Daoy (cell line): ENCODE measurements at places on chromosomes 12 and 14.

DNA sequence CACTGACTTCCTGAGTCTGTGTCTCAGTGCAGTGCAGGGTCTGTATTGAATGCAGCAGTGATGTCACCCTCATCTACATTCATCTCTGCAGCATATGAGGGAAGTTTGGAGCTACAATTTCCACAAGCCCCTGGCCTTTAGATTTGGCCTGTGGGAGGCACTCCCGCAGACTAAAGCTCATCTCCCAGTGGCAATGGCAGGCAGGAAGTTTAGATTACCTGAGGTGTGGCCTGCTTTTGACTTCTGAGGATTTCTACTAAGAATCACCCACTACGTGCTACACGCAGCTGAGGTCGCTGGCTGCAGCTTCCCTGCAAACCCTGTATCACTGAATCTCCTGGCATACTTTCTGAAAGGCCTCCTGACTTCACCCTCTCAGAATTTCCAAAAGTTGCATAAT is 202.2 kb upstream of the PRKD1 start:
- DNase-seq: no peak

- no peak for DNase-seq
These were observed 285.2 kb downstream of the NAV3 start for GRCh38 chr12:78115889-78116288.

GRCh38 chr12:73656375-73656774 is 881.3 kb upstream of the ATXN7L3B start:
- no peak for DNase-seq

- peak; percentile 89 for DNase-seq
These were observed 559 bp upstream of the CKAP4 start for GRCh38 chr12:106248312-106248845.

DNA sequence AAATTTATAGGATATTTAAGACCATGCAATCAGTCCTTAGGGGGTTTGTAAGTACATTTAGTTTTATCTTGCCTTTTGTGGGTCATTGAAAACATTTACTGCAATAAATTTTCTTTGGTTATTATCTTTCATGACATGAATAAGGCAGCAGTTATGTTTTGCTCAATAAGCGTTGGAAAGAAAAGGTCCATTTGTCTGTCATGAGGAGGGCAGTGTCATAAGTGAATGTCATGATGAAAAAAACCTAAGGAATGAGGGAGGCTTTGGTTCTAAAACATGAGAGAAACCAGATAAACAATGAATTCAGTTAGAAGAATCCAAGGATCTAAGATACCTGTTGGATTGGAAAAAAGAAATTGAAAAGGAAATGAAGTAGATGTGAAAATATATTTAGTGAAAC is 209.4 kb downstream of the NAV3 start:
- DNase-seq: no peak

GRCh38 chr14:76651410-76652055 is 109.7 kb upstream of the VASH1 start:
- DNase-seq: no peak

GRCh38 chr12:59911516-59911915 is 315.7 kb downstream of the SLC16A7 start:
- DNase-seq: no peak

DNA sequence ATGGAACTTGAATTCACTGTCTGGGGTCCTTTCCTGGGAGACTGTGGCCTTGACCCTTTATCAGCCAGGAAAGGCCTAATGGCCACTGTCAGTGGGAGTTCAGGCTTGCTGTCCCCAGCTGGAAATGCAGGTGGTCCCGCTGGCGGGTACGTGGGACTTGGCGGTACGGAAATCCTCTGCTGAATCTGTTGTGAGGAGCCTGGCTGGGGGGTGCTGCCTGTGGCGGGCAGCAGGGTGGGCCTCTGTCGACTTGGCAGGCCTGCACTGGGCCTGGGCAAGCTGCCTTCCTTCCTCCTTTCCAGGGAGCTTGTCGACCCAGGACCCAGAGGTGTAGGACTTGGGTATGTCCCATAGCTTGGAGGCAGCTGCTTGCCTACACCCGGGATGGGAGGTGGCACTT is 26.3 kb downstream of the ZFYVE21 start:
- DNase-seq: no peak

DNA sequence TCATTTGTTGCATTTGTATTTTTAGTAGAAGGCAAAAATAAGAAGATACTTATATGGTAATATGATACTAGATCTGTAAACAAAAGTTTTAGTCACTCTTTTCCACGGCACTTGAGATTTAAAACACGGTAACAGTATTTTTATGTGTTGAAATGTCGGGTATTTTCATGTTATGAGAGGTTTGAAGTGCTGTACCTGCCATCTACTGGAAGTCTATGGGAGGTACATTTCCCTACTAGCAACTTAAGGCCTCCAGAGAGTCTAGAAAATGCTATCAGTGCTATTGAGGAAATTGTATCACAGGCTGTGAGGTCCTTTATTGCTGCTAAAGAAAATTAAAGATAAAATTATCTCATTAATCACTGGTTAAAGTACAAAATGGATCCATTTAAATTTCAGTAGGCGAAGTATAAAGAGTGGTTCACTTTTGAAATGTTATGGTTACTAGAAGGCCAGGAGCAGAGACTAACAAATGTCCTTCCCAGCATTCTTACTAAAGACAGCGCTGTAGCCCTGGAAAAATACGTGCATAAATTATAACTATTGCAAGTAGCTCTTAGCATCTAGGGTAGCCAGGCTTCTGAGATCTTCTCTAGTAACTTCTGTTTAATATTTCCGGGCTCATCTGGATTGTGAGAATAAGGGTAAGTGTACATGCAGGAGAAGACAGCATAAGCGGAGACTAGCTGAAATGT is 77.6 kb upstream of the PRKD1 start:
- DNase-seq: peak; percentile 44

DNA sequence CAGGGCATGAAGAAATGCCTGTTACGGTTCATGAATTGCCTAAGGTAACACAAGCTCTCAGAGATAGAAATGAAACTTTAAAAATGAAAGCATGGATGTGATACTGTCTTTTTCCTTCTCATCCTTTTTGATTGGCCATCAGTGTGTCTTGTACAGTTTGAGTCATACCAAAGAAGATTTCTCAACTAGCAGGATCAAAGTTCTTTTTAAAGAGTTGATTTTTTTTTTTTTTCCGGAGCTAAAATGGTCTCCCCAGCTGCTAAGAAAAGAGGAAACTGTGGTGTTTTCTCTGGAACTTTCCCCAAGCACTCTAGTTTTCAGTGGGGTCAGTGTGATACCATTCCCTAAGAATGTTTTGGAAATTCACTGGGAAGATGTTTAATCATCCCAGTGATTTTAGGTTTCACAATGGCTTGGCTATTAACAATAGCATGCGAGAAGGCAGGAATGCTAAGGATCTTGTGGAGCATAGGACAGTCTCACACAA is 105.0 kb downstream of the ETNK1 start:
- peak; percentile 26 for DNase-seq

DNA sequence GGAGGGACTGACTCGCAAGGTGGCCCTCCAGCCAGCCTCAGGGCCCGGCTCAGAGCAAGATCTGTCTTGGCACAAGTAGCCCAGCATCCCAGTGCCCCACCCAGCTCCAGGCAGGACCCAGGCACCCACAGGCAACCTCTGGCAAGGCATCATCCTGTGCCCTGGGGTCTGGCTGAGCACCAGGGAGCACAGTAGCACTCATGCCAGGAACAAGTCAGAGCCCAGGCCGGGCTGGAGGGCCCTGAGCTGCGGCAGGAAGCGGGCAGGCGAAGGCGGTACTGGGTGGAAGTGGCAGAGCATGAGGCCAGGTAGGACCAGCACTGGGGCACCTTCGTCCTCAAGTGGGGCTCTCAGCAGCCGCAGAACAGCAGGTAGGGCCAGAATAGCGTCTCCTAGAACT is 5.2 kb upstream of the DIO3 start:
- no peak for DNase-seq
